RWPE1 (cell line): ENCODE measurements at places on chromosomes 12 and 14.

GRCh38 chr12:42705863-42706262 lies 116.3 kb upstream of the PRICKLE1 start:
- peak; percentile 34 for DNase-seq

DNA sequence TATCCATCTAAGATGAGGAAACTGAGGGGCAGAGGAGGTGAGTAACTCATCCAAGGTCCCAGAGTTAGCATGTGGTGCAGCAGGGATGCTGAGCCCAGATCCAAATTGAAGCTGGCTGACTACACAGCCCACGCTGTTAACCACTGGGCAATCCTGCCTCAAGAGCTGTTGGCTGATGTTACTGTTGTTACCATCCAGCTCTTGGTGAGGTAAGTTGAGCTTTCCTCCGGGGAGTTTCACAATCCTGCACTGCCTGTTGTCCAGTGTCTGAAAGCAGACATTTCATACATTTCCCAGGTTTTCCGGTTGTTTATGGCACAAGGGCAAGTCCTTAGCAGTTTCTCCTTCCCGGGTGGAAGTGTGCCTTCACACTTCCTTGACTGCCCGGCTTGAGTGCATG lies 14.5 kb downstream of the CYP46A1 start:
- no peak for DNase-seq

DNA sequence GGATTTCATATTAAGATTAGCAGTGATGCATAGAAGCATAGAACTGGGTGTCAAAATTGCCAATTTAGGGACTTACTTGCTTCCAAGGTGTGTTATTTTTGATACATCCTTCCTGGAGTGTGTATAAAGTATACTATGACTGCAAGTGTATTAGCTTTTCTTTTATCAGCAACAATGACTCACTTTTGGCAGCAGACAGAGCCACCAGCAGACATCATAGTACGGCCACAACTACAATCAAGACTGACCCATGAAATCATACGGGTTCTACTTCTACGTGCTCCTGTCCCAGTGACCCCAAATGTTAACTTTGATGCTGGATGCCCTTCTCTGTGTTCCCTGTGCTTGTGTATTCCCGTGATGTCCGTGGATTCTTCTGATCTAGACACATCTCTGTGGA lies 443.9 kb downstream of the TMEM132D start:
- no peak for DNase-seq

- DNase-seq = peak; percentile 92
These were observed 1.9 kb downstream of the MLXIP start for GRCh38 chr12:122080149-122081082.

DNA sequence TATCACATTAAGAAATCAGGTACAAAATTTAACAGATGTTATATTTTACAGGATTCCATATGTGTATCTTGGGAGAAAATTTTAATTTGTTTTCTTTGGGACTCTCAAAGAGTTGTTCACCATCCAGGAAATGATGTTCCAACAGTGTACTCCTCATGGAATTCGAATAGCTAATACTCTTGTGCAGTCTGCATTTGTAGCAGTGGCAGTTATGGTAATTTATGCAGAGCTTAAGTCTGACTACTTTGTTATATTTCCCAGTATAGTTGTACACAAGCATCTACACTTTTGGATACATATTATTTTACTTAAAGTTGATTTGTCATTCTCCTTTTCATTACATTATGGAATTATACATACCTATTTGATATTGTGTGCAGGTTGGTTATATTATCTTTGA lies 436.7 kb upstream of the FBXO33 start:
- DNase-seq = no peak

DNA sequence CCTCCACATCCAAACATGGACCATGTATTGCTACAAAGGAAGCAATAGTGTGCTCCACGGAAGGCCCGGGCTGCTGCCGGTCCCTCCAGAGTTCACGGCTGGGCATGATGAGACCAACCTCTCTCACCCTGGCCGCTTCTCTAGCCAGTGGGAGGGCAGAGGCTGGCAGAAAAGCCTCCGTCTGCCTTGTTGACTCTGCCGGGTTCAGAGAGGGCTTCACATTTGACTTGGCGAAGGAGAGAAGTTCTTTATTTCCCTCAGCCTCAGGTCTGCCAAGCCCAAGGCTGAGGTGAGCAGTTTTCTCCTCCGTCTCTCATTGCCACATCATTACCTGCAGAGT lies 230.0 kb downstream of the ZFP36L1 start:
- no peak for DNase-seq

- DNase-seq = no peak
These were observed 380.1 kb downstream of the ALG10 start for GRCh38 chr12:34402228-34402898.

GRCh38 chr12:52360663-52361271 lies 6.5 kb downstream of the KRT85 start:
- no peak for DNase-seq

DNA sequence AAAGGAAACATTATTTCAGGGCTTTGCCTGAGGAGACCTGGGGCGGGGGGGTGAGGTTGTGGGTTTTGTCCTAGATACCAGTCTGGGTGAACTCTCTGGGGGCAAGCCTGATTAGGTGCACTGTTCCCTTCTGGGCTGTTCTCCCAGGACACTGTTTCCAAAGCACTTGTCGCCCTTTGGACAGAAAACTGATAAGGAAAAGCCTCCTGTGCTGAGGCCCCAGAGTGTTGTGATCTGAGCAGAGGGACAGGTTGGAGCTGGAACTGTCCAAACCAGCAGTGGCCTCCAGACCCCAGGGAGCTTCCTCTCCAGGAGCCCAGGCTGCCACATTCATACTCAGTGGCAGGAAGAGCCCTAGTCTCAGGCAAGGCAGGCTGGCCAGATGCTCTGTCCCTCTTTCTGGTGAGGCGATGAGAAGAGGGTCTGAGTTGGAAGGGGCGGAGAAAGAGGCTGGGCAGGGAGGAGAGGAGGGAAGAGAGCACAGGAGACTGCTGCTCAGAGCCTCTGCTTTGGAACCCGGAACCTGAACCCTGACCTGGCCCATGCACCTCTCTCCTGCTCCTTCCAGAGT lies 1.9 kb downstream of the GALNT16 start:
- no peak for DNase-seq

- peak; percentile 55 for DNase-seq
These were observed 21.3 kb downstream of the FKBP11 start for GRCh38 chr12:48903982-48904411.
